Stimulated activated CD4-positive, alpha-beta T cell treated with anti-CD3 and anti-CD28 coated beads, Interleukin-2, amount 100 ng/mL, for 24 hours (primary cell): ENCODE measurements at places on chromosomes 7 and 10.

- peak; percentile 31 for DNase-seq
Observed at GRCh38 chr10:93495654-93496321, 624 bp upstream of the CEP55 start.

- DNase-seq, result no peak
Observed at GRCh38 chr7:69676247-69676646, 78.0 kb downstream of the AUTS2 start.

DNA sequence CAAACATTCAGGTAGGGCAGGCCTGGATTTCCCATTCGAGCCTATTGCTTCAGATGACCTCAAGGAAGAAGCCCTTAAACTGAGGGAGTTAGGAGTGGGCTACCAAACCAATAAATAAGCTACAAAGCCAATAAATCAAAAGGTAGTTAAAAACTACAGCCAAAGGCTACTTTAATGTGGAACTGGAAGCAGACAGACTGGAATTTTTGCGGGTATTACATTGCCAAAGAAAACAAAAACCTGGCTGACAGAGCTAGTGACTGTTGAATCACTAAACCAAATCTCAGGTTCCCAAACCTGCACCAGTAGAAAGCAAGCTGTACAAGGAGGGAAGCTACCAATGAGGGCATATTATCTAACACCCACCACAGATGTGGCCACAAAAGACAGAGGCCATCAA lies 315.6 kb downstream of the GRM8 start:
- no peak for DNase-seq

DNA sequence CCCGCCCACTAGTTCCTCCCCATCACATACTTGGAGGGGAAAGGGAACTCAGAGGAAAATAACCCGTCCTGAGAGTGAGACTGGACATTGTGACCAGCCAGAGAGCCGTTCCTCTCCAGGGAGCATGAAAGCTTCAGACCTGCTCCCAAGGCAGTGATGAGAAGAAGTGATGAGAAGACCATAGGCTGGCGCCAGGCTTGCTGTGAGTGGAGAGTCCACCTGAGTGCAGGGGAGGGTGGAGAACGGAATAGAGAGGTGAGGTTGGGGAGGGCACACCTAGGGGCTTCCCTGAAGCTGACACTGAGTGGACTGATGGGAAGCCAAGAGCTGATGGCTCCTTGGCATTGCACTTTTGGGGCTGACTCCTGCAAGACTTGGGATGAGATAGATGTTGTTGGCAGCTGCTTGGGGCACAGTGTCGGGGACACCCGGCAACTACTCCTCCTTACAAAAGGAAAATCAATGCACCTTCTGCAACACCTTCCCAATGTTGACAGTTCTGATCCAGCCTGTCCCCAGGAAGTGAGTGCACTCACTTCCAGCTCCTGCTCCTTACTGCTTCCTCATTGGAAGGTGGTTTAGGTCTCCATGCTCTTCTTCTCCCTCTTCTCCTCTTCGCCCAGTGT lies 79.4 kb downstream of the EMX2 start:
- no peak for DNase-seq

DNA sequence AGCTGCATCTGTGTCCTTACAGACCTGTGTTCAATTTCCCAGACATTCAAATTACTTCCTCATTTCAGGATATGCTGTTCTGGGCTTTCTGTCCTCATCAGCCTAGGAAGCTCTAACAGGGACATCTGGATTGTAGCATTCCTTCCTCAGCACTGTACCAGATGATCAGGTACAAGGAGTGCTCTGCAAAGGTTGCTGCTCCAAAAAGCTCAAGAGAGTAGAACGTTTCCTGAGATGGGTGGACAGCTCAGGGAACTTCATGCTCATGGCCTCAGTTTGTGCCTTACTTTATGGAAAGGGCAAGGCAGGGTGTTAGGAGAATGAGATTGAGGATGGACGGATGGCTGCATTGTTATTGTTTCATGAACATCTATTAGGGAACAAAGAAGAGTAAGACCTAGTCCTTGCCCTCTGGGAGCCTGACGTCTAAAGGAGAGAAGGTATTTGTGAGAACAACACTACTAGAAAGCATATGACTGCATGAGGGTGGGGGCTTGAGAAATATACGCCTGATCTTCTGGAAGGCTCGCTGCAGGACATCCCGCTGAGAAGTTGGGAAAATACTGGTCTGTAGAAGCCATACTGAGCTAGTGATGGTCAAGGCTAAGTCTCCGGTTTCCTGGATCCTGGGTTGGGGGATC lies 10.5 kb upstream of the ZNF212 start:
- DNase-seq, result no peak

DNA sequence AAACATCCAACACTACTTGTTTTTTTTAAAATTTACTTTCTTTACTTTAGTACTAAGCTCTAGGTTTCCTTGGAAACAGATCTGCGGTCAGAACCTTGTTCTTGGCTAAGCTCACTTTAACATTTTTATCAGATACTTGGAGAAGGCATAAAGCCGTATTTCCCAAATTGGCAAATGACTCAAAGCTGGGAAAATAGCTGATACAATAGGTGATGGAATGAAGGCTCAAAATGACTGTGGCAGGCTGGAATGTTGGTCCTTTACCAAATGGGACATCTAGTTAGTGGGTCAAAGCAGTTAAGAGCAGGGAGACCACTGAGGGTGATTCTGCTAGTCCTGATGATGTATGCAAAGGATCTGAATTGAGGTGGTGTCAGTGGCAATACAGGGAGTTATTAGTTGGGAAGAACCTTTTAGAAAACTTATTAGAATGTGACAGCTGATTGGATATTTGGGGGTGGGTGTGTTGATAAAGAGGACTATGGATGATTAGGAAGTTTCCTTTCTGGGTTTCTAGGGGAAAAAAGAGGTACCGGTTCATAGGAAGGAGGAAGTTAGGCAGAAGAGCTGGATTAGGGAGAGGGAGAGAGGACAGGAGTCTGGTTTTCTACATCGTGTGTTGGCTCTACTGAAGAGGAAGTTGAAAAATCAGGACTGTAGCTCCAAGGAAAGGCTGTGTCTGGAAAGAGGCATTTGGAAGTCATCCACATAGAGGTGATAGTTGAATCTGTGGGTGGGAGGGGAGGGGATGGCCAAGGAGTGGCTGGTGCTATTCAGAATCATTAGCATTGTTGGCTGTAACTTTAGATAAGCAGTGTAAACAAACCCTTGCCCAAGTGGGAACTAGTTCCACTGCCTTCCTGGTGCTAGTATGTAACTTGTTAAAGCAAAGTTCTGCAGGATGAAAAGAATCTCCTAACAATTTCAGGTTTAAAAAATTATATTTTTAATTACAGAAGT lies 13.1 kb downstream of the PLCE1 start:
- DNase-seq, result no peak

DNA sequence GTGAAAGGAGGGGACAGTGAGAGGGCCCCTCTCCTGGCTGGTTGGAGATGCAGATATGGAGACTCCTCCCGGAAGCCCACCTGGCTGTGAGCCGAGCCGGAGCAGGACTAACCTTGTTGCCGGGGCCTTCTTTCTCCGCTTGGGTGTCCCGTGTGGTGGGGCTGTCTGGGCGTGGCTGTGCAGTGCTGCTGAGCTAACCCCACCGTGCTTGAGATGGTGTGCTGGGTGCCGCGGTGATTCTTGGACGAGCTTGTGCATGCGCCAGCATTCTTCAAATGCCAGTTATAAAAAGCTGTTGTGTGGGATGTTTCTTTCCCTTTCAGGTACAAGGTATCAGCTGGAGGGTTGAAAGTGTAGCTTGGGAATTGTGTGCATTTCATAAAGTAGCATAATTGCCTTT lies 48.8 kb downstream of the DAGLB start:
- DNase-seq, result no peak

- no peak for DNase-seq
Observed at GRCh38 chr10:49010865-49011264, 71.2 kb upstream of the LRRC18 start.

DNA sequence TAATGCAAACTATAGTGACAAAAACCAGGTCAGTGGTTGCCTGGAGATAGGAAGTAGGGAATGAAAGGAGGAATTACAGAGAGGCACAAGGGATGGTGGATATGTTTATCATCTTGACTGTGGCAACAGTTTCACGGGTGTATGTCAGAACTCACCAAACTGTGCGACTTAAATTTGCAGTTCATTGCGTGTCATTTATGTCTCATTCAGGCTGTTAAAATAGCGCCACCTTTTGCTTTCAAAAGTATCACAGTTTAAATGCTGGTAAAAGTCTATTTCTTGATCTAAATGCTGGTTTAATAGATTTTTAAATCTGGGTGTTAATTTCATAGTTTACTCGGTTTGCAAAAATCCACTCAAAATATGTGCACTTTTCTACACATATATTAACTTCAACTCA lies 51.0 kb downstream of the PTTG1IP2 start:
- no peak for DNase-seq

GRCh38 chr7:34308595-34308994 lies 349.4 kb upstream of the NPSR1 start:
- DNase-seq, result no peak

- DNase-seq, result no peak
Observed at GRCh38 chr7:23873306-23873705, 163.3 kb downstream of the STK31 start.

GRCh38 chr10:133235265-133235855 lies 2.3 kb upstream of the VENTX start:
- no peak for DNase-seq

- no peak for DNase-seq
Observed at GRCh38 chr10:78250313-78251015, 216.8 kb downstream of the RPS24 start.

DNA sequence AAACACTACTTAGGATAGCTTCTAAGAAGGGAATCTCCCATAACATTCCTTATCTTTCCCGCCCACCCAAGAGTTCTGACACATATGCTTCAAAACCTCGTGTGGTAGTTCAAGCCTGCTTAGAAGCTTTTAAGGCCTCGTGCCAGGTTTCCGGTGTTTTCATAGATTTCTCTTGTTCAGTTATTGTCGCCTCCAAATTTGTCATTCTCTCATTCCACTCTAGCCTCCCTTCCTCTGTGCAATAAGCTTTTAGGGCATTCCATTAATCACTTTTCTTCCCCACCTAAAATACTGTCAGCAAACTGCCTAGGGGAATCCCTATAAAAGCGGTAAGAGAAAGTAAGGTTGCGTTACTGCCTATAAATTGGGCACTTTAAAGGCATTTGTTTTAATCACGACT lies 718 bp upstream of the BPGM start:
- no peak for DNase-seq

- no peak for DNase-seq
Observed at GRCh38 chr10:3931901-3932300, 146.9 kb upstream of the KLF6 start.

- DNase-seq, result no peak
Observed at GRCh38 chr7:155597753-155598140, 46.7 kb upstream of the RBM33 start.

GRCh38 chr10:78911533-78912340 lies 157.0 kb upstream of the ZMIZ1 start:
- no peak for DNase-seq

- DNase-seq, result no peak
Observed at GRCh38 chr7:32511791-32512190, 16.5 kb downstream of the AVL9 start.

GRCh38 chr7:81484261-81484660 lies 285.6 kb downstream of the HGF start:
- no peak for DNase-seq

- no peak for DNase-seq
Observed at GRCh38 chr7:30428246-30429155, 50.1 kb downstream of the NOD1 start.

- no peak for DNase-seq
Observed at GRCh38 chr10:79145517-79146470, 77.0 kb downstream of the ZMIZ1 start.

- DNase-seq, result no peak
Observed at GRCh38 chr10:70087616-70088307, 35.1 kb downstream of the MACROH2A2 start.

DNA sequence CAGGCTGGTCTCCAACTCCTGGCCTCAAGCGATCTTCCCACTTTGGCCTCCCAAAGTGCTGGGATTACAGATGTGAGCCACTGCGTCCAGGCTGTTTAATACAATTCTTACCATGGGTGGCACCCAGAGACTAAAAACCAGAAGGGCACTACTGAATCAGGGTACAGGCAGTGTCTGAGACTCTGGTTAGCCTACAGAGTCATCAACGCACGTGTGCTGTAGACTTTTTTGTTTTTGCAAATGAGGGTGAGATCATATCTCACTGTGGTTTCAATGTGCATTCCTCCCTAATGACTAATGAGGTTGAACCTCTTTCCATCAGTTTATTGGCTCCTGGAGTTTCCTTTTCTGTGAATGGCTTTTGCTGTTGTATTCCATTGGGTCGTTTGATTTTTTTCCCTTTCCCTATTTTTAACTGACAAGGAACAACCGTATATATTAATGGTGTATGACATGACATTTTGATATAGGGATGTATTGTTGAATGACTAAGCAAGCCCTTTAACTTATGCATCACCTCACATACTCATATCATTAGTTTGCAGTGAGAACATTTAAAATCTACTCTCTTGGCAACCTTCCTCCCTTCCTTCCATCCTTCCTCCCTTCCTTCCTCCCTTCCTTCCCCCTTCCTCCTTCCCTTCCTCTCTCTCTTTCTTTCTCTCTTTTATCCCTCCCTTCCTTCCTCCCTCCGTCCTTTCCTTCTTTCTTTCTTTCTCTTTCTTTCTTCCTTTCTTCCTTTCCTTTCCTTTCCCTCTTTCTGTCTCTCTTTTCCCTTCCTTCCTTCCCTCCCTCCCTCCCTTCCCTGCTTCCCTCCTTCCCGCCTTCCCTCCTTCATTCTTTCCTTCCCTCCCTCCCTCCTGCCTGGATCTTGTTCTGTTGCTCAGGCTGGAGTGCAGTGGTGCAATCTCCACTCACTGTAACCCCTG lies 9.3 kb upstream of the TMEM270 start:
- DNase-seq, result peak; percentile 20

DNA sequence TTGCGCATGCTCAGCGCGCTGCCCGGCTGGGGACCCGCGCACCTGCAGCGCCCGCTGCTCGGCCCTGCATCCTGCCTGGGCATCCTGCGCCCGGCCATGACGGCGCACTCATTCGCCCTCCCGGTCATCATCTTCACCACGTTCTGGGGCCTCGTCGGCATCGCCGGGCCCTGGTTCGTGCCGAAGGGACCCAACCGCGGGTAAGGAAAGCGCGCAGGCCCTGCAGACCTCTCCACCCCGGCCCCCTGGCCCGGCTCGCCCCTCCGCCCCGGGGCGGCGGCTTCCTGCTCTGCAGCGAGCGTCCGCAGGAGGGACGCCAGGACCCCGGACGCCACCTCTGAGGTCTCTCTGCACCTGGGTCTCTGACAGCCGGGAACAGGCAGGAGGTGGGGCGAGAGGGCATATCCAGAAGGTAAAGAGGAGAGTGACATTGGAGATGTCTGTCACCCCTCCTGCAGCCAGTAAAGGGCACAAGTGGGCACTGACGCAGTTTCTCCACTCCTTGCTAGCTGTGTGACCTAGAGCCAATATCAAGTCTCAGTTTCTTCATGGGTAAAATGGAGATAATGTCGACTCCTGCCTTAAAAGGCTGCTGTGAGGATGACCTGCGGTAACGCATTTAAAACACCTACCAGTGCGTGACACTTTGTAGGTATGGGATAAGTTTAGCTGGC lies 338 bp downstream of the ATP6V0E2 start:
- no peak for DNase-seq

GRCh38 chr7:151272405-151272804 lies 23.9 kb upstream of the SMARCD3 start:
- DNase-seq, result no peak

DNA sequence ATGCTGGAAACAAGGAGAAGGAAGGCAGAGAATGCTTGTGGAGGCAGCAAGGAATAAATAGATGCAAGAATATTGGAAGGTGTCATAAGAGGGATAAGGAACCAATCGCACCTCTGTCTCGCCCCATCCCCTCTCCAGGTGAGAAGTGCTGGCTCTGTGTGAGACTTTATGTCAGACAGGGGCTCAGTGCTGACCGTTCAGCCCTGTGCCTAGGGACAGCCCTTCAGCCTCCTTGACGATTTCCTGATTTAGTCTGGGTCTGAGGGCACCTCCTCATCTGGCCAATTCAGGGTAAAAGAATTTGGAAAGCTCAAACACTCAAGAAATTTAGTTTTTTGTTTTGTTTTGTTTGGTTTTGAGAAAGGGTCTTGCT lies 54.9 kb downstream of the FAM241B start:
- DNase-seq, result no peak
